ENCODE measurements at places on chromosomes 7 and 10.

GRCh38 chr7:951881-952547 is 2.5 kb downstream of the ADAP1 start:
- no peak for DNase-seq

DNA sequence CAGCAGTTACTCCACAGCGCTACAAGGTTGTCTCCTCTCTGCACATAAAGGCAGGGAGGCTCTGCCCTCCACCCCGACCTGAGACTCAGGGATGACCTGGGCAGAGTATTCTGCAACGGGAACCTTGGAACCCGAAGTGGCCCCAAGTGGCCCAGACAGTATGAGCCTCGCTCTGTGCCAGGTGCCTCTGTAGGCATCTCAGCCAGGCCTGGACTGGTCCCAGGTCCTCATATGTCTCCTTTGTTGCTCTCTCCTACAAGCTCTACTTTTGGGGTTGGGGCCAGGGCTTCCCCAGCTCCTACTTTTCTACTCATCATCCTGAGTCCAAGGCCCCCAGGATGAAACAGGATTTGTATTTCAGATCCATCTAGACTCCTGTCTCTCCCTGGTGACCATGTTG is 241.5 kb upstream of the PRSS1 start:
- DNase-seq, result no peak

DNA sequence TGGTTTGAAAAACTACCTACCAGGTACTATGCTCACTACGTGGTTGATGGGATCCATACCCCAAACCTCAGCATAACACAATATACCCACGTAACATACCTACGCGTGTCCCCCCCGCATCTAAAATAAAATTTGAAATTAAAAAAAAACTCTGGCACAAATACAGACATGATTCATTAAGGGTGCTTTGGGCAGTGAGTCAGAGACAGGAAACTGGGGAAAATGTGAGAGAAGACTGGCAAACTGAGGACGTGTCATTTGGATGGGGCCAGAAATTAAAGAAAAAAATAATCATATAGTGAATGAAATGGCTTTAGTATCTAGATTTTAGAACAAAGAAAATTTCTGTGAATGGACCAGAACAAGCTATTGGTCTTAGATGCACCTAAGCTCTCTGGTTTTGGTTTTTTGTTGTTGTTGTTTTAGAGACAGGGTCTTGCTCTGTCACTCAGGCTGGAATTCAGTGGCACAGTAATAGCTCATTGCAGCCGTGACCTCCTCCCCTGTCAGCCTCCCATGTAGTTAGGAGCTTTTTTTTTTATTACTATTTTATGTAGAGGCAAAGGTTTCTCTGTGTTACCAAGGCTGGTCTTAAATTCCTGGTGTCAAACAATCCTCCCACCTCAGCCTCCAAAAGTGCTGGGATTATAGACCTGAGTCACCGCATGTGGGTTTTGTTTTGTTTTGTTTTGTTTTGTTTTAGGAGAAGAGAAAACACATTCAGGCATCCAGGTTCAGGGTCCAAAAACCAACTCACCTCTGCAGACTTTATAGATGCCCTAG is 5.9 kb upstream of the PRSS58 start:
- DNase-seq, result no peak

GRCh38 chr10:131862548-131862947 is 38.3 kb upstream of the PPP2R2D start:
- no peak for DNase-seq

GRCh38 chr10:29617880-29618340 is 16.9 kb downstream of the SVIL start:
- DNase-seq, result no peak

- no peak for DNase-seq
These were observed 55.2 kb upstream of the GSDME start for GRCh38 chr7:24812305-24812945.

DNA sequence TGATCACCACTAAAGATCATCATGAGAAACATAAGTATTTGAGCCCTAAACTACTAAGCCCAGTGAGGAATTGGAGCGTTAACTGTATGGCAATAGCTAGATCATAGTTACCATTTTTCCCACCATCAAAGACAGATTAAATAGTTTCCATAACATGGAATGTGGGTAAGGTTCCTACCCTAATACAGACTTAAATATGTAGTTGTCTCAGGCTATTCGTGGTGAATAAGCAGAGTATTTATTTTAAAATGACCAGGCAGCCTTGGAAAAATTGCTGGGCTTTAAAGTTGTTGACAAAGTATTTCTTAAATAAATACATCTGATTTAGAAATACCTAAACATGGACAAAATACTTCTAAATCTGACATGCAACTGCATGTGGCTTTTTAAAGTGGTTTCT is 106.8 kb downstream of the NT5C2 start:
- no peak for DNase-seq

DNA sequence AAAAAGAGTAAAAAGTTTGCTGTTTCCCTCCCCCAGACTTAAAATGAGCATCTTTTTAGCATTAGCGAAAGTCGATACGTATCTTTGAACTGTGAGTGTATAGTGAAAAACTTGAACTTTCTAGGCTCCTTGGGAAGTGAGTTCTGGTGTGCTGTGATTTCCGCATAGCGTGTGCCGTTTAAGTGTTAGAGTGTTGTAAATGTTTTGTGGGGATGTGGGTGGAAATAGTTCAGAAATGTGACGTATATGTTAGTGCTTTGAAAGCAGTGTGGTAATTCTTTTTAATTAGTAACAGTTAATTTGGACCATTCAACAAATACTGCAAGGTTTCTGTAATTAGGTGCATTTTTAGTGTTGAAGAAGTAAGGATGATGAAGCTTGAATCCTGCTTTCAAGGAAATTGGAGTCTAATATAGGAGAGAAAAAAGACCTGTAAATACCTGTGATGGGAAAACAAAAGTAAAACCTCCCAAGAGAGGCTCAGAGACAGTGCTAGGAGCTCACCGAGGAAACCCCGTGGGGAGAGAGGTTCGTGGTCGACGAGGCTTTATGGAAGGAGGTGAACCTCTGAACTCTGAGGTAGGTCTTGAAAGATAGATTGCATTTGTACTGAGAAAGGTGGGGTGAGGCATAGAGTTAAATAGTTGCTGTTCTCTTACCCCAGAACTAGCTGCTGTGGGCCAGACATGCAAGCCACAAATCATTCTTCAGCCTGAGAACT is 40.8 kb downstream of the RBM33 start:
- DNase-seq, result no peak

- DNase-seq, result no peak
These were observed 9.4 kb upstream of the PPIA start for GRCh38 chr7:44787041-44787440.

DNA sequence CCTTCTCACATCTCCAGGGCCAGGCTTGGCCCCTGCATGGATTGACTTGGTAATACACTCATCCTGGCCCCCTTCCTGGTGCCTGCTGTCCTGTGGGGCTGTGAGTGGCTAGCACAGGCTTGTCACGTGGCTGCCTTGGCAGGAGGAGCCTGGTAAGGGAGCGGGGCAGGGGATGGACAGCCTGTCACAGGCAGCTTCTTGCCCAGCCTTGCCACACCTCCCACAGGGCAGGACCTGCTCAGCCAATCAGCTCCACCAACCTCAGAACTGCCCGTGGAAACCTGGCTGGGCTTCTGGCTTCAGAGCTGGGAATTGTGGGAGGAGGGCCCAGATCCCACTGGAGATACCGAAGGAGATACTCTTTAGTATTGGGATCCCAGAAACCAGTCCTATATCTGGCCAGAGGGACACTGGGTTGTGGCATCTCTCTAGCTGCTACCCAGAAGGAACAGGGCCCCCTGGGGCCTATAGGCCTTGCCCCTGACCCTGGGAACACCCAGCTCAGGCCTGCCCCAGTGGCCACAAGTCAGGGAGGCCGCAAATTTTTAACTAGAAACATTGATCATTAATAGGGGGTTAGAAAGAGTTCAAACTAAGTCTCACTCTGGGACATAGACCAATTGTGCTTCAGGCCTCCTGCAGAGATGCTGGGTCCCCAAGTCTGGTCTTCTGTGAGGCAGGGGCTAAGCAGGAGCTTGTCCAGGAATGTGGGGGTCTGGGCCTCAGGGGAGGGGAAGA is at the start of gene HOGA1:
Gene HOGA1, plus strand, starts transcription at position 330 of the 738 bp plus-strand sequence. Its CDS starts 315 bp downstream, at position 645.
- peak; percentile 79 for DNase-seq

DNA sequence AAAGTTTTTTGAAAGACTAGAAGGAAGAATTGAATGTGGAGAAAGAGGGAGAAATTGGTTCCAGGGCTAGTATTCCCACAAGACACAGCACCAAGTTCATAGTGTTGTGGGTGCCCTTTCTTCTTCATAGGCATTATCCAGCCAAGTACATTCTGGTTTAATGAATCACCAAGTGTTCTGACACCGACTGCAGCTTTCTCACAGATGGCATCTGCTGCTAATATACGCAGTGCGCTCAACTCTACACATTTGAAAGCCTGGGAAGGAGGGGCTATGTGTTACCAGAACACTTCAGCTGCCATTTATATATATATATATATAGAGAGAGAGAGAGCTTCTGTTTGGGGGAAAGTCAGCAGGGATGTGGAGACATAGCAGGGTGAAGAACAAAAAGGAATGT is 1168.4 kb downstream of the GATA3 start:
- no peak for DNase-seq

- peak; percentile 80 for DNase-seq
These were observed 51.4 kb upstream of the AMPH start for GRCh38 chr7:38682606-38683005.

GRCh38 chr10:5442065-5442989 is 30.0 kb downstream of the NET1 start:
- DNase-seq, result peak; percentile 7

DNA sequence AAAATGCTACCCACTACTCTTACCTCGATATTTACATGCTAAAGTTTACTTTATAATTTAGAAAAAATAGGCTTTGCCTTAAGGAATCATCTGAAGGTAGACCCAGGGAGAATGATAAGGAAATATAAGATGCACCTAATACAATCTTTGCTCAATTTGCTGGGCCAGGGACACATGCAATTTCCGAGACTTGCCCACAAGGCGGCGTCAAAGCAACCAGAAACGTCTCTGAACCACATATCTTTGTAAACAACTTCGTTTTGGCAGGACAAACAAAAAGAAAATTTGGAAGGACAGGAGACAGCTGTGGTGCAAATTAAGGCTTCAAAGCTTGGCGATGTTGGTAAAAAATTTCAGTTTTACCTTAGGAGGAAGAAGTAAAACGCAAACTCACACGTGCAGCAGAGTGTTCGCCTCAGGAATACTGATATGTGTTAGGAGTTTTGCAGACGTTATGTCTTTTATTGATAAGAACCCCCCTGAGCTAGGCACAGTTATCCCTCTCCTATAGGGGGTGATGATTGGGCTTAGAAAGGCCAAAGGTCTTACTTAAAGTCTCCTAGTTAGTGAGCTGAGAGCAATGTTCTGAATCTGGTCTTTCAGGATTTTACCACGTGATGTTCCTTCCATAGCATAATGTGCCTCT is 134.3 kb downstream of the PRKCQ start:
- no peak for DNase-seq

GRCh38 chr10:17785276-17785930 is 23.7 kb upstream of the MRC1 start:
- DNase-seq, result no peak

DNA sequence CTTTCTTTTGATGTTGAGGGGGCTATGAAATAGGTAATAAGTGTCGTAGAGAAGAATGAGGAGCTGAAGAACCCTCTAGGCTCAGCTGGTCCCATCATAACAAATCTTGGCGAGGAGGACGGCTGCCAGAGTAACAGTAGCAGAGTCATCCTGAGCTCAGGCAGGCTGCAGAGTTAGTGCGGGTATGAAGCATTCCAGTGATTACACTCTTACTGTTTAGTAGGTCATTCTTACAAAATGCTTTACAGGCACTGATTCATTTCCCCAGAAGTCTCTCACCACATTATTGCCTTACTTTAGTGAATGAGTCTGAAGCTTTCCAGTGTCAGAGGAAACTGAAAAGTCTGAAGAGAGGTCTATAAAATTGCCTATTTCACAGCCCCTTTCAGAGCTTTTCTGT is 43.9 kb upstream of the GPR158 start:
- DNase-seq, result no peak

GRCh38 chr7:149815661-149816266 is 22.4 kb upstream of the ZNF862 start:
- no peak for DNase-seq

DNA sequence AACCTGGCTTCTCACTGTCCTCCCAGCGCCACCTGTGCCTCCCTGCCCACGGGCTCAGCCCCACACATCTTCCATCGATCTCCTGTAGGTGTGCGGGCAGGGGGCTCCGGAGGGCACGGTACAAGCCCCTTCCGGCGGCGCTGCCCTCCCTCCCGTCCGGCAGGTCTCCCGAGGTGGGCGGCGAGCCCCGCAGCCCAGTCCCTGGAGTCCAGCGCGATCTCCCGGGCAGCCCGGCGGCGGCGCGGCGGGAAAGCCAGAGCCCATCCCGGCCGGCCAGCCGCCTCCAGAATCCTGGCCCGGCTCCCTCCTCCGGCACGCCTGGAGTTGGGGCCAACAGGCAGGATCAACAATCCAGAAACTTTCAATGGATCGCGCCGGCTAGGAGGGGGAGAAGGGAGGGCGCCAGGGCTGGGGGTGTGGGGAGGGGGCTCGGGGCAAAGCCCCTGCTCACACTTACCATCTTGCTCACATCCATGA is 100.1 kb downstream of the HIP1 start:
- DNase-seq, result no peak

- peak; percentile 97 for DNase-seq
These were observed 92.4 kb downstream of the TMEM106B start for GRCh38 chr7:12303495-12303894.

- DNase-seq, result no peak
These were observed 524.6 kb downstream of the LRMDA start for GRCh38 chr10:75955973-75956502.

DNA sequence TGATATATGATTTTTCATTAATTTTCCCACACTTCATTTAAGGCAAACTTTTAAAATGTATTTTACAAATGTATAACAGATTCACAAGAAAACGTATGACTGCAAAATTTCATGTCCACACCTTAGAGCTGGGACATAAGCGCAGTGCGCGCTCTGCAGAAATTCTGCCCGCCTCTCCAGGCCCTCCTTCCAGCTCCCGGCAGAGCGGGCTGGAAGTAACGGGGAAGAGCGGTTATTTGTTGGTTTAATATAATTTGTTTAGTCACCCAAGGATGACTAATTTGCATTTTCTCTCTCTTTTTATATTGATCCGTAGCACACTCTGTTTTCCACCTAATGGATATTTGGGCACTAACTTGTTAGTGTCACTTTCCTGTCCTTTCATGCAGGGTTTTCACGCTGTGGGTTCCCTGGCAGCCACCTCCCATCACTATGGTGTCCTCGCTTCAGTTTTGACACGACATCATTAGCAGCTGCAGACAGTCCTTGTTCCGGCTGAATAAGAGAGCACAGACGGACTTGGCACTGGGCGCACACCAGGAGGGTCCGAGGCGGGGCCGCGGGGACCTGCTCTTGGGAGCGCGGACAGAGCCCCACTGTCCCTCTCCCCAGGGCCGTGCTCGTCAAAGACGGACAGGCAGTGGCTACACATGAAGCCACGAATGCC is 129.2 kb upstream of the SEC61G start:
- DNase-seq, result no peak

GRCh38 chr10:35639728-35640401 is 2.2 kb downstream of the FZD8 start:
- no peak for DNase-seq

- no peak for DNase-seq
These were observed 738 bp downstream of the ETV1 start for GRCh38 chr7:13988731-13989125.
